ENCODE measurements at places on chromosomes 7 and 10.

DNA sequence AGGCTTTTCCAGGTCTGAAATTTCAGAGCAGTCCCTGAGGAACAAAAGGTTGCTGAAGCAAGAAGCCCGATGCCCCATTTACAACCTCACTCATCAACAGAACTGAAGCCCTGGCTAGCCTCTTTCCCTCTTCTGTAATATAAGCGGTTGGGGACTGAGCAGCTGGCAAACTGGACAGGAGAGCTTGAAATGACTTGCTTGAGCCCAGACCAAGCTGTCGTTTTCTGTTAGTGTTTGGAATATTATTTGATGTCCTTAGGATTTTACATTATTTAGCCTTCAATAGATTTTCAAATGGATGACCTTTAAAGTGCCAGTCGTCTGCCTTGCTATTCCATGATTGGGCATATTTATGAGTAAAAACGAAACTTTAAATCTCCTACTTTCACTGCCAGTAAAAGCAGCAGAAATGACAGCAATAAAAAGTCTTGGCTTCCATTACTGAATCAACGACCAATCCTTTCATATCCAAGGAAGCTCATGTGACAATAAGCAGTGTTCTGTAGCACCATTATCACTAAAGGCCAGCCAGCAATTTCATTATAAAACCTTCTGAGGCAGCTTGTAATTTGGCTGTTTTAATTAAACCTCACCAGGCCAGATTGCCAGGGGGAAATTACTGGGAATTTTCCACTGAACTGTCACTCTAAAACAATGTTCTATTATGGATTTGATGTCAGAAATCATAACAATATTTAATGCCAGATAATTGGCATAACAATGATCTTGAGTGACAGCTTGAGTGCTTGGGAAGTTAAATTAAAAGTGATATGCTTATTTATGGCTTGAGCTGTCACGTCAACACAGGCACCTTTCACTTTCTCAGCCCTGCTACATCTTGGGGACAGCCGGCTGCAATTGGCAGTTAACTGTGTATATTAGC, 85.9 kb downstream of the LSMEM1 start:
- no peak for DNase-seq

GRCh38 chr10:44939691-44940401, 19.8 kb upstream of the RASSF4 start:
- no peak for DNase-seq

DNA sequence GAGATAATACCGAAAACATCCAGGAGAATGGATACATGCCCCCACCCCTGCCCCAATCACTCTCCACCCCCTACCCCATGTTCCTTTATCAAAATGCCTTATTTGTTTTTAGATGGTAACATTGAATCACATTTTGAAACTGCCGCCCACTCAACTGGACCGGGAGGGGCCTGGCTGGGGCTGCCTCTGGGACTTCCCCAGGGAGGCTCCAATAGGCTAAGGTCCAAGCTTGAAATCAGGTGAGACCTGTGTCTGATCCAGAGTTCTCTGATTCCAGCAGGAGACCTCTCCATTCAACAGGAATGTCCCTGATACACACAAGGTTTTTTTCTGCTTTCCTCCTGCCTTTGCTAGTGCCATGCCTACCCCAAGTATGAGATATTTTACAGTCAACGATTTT, 43.8 kb upstream of the ACSL5 start:
- DNase-seq = no peak

- no peak for DNase-seq
Observed at GRCh38 chr10:78433076-78433595, 399.5 kb downstream of the RPS24 start.

DNA sequence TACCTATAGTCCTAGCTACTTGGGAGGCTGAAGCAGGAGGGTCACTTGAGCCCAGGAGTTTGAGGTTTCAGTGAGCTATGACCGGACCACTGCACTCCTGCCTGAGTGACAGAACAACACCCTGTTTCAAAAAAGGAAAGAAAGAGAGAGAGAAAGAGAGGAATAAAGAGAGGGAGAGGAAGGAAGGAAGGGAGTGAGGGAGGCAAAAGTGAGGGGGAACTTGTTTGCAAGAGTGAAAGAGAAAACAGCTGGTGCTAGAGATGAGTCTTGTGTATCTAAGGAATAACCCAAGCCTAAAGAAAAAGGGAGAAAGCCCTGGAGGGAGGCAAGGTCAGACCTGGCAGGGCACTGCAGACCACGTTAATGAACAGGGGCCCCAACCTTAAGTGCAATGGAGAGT, 4.8 kb upstream of the NT5C2 start:
- DNase-seq = no peak

GRCh38 chr7:69932034-69932628, 333.9 kb downstream of the AUTS2 start:
- peak; percentile 16 for DNase-seq

- DNase-seq = no peak
Observed at GRCh38 chr10:35214607-35215020, 88.0 kb downstream of the CREM start.

- no peak for DNase-seq
Observed at GRCh38 chr7:111357691-111358090, 204.6 kb downstream of the IMMP2L start.

GRCh38 chr7:148391591-148391990, 199.0 kb upstream of the C7orf33 start:
- no peak for DNase-seq

- no peak for DNase-seq
Observed at GRCh38 chr10:113000876-113001598, 51.0 kb downstream of the TCF7L2 start.

GRCh38 chr7:45712872-45713668, 138.9 kb downstream of the ADCY1 start:
- DNase-seq = no peak

- DNase-seq = no peak
Observed at GRCh38 chr10:113566888-113567287, 14.0 kb downstream of the HABP2 start.

DNA sequence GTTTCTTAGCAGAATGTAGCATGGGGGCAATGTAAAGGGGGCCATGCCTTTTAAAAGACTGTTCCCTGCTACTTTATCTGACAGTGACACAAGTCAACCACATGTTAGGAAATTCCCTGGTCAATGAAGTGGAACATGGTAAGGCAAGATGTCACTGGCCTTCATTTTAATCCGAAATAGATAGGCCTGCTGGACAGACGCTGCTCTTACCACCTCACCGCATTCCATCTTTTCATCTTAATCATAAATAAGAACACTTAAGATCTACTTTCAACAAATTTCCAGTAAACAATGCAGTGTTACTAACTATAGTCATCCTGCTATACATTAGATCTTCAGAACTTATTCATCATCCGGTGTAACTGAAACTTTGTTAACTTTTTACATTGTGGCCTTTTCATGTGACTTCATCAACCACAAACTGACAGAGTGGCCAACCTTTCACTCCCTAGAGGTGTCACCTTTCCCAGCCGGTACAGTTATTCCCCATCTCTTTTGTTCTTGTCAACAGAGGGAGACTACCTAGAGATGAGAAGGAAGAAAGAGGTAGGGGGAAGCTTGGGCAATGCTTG, 15.6 kb downstream of the ASB4 start:
- DNase-seq = no peak

DNA sequence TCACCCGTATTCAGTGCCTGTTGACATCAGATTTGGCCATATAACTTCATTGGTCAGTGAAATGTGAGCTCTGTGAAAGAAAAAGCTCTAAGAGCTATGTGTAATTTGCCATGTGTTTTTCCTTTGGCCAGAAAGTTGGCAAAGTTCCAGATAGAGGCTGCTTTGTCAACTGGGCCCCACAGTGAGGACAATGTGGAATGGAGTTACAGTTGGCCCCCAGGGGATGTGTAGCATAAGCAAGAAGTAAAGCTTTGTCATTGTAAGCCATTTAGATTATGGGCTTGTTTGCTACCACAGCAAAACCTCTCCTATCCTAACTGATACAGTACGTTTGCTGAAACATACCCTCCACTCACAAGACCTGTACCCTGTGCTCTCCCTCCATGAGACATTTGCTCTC, 119.1 kb upstream of the HABP2 start:
- DNase-seq = no peak

- DNase-seq = peak; percentile 0
Observed at GRCh38 chr10:98172495-98172894, 38.0 kb downstream of the R3HCC1L start.

DNA sequence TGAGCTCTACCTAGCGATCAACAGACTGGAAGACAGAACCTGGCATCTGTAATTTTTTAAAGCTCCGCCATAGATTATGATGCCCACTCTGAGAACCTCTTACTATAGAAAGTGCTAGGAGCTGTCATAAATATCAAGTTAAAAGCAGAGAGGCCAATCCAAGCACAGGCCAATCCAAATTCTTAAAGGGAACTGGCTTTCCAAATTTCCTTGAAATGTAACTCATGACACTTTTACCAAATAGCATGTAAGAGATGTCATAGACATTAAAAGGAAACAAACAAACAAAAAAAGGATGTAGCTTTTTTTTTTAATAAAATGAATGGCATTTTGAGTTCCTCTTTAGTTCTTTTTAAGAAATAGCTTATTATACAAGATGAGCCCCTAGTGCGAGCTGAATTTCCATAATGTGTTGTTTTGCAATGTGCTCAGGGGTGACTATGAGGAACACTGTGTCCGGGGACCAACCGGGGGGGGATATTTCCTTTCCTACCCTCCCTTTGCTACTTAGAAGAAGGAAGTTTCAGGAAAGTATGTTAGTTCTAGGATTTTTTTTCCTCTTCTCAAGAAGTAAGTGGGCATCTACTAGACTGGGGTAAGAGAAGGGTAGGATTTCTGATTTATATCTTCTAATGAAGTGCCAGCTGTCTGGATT, 23.7 kb upstream of the MRC1 start:
- DNase-seq = no peak

GRCh38 chr10:21534604-21535493, 817 bp downstream of the MLLT10 start:
- peak; percentile 26 for DNase-seq

DNA sequence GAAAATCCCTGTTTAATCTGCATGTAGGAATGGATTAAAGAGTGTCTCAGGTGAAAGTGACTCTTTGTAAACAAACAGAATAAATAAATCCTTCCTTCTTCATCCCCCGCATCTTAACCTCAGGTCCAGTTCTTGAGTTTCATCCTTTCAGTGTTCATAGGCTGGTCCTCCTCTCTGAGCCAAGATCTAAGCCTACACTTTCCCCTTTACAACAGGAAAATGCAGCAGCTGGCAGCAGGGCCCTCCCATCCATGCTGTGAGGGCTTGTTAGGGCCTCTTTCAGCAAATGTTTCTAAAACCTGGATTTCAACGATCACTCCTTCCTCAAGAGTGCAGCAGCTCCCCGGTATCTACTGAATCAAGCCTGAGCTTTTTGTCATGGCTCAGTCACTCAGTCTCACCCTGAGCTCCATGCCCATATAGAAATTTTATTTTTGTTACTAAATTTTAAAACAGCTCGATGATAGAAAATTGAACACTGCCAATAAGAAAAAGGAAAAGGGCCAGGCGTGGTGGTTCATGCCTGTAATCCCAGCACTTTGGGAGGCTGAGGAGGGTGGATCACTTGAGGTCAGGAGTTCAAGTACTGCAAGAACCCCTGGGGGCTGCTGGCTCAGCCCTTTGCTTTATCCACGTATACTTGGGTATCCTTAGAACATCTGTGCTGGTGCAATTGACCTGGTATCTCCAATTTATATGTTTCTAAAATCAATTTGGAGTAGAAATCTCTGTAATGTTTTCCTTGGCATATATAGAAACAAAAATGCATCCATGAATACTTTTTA, 15.6 kb downstream of the BLNK start:
- no peak for DNase-seq

DNA sequence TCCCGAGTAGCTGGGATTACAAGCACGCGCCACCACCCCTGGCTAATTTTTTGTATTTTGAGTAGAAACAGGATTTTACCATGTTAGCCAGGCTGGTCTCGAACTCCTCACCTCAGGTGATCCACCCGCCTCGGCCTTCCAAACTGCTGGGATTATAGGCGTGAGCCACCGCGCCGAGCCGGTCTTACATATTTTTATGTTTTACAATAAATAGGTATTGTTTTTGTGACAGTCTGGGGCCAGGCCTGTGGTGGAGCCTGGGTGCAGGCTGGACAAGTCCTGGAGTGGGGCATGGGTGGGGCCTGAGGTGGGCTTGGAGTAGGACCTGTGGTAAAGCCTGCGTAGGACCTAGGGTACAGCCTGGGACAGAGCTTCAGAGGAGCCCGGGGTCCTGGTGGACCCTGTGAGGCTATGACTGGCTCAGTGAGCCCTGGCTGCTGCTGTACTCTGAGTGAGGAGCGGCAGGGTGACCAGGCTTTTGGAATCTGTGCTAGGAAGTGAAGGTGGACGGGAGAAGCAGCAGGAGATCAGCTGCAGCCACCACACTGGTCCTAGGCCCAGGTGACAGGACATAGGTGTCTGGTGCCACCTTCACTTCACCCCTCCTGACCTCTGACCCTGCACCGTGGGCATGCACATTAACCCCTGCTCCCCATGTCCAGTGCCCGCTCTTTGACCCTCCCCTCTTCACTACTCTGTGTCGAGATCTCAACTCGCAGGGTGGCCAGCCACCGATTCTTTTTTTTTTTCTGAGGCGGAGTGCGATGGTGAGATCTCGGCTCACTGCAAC, 9.6 kb upstream of the ZMIZ2 start:
- DNase-seq = no peak

GRCh38 chr7:106471021-106471420, 186.2 kb upstream of the NAMPT start:
- no peak for DNase-seq

DNA sequence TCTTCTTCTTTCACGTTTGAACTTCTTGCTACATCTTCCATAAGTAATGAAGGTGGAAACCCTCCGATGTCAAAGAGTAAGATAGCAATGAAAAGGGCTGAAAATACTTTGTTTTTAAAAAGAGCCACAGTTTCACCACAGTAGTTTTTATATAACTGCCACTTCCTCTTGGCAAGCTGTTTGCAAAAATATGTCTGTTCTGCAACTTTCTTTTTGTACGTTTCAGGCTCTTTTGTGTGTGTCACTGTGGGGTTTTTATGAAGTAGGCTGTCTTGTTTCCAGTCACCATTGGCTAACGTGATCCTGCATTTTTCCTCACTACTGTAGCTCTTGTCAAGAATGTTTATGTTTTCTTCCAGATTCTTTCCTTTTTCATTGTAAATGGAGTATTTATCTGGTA, 55.6 kb downstream of the SLC16A9 start:
- DNase-seq = no peak

DNA sequence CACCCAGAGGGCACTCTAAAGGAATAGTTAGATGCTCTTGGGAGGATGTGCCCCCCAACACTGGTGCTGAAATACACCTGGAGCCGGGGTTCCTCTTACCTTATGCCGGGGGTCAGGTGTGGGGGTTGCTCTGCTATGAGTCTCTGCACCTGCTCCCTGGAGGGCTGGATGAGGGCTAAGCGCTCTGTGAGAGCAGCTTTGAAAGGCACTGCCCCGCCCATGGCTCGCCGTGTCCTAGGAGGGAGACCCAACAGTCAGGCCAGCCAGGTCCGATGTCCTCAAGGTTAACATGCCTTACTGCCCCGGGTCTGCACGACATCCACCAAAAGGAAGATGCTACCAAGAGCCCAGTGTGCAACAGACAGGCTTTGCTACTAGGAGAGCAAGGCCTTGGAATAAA, 31.7 kb downstream of the PSPH start:
- no peak for DNase-seq

DNA sequence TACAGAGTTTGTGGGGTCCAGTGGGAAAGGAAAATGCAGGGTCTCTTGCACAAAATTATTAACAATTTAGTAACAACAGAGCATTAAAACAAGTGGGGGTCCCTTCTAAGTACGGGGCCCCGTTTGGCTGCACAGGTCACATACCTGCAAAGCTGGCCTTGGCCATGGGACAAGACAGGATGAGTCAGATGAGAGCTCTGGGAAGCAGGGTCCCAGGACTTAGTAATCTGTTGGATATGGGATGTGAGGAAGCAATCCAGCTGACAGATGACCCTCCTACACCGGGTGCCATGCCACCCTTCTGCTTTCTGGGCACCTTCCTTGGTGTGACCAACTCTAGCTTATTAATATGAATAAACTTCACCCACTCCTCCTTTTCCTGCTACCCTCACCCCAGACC, 3.2 kb upstream of the DUSP5 start:
- DNase-seq = no peak

Data from substantia nigra (tissue), 51 donors.